ENCODE measurements at places on chromosomes 16 and 17. TPM values are rescaled to one million over a fixed set of nuclear protein-coding genes. Genes with fewer than 3 reads are reported as not detected.

The LPCAT2 gene
- total RNA-seq: 9.6 TPM

The GJD3 gene
- 1.3 TPM for total RNA-seq

The C17orf78 gene
- total RNA-seq: not detected

The RNF157 gene
- total RNA-seq: 18.5 TPM

The ZFHX3 gene
- 8.3 TPM for total RNA-seq

The CA5A gene
- not detected for total RNA-seq

The CDK5R1 gene
- total RNA-seq: 1.4 TPM

- peak; percentile 79 for DNase-seq
Measured at GRCh38 chr17:73343168-73343634, 31.4 kb upstream of the CDC42EP4 start.

DNA sequence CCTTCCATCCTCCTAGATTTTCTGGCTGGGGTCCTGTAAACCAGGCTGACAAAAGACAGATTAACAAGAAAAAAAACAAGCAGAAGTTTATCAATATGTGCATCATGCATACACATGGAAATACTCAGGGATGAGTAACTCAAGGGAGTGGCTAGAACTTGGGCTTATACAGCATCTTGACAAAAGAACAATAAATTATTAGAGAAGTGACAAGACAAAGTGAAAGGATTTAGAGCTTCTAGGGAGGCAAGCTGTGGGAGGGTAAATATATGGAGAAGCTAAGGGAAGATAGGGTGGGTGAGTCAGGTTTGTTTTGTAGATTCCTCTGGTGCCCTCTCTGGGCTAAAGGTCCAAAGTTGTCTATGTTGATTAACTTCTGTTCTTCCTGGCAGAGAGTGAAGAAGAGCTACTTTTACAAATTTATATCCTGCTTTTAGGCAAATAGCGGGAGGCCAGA, 48.0 kb upstream of the NDRG4 start:
- no peak for DNase-seq

DNA sequence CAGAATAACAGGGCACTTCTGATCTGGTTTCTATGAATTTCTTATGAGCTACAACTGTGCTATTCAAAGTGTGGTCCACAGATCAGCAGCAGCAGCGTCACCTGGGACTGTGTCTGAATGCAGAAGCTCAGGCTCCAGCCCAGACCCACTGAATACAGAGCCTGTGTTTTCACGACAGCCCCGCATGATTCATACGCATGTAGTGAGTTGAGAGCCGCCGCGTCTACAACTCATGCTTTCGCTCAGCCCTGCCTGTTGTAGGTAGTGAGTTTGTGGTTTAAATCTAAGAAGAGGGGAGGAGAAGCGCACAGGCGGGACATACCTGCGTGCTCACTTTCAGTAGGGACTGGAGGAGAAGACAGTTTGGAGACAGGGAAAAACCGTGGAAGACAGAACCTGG, 28.5 kb upstream of the ELAC2 start:
- no peak for DNase-seq

- DNase-seq: peak; percentile 41
Measured at GRCh38 chr17:30905742-30906100, 317 bp downstream of the TEFM start.

DNA sequence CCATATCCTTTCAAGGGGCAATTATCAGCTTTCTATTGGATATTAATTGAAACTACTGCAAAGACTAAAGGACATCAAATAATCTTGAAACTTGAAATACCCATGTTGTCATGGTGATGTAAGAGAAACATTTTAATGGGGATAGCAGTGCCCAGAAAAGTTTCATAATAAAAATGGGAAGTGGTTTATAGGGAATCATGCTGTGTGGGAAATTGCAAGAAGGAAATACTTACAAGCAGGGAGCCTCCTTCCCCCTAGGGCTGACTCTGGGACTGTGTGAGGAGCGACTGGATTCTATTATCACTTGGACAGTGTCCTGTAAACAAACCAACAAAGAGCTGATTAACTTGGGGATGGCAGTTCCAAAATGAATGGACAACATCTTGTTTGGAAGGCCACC, 1393.1 kb upstream of the GOT2 start:
- no peak for DNase-seq

- no peak for DNase-seq
Measured at GRCh38 chr16:51996516-51996915, 550.4 kb downstream of the TOX3 start.

GRCh38 chr16:30927789-30928378, 4.5 kb downstream of the FBXL19 start:
- peak; percentile 63 for DNase-seq

GRCh38 chr17:50459756-50460155, 8.9 kb downstream of the CHAD start:
- DNase-seq: no peak

DNA sequence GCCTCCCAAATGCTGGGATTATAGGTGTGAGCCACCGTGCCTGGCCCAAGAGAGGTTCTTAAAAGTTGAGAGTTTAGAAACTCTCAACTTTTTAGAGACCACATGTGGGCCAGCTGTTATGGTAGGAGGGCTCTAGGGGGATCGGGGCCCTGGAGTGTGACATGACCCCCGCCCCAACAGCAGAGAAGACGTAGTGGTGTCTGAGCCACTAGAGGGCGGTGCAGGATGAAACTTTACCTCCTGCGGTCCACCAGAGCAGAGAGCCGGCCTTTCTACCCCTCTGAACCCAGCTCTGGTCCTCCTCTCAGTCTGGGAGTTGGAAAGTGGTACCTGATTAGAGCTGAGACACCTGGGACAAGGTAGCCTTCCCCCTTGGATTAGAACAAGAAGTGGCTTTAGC, 7.4 kb downstream of the CDK5RAP3 start:
- DNase-seq: peak; percentile 50

- no peak for DNase-seq
Measured at GRCh38 chr17:32152130-32152529, 9.8 kb downstream of the RHOT1 start.

DNA sequence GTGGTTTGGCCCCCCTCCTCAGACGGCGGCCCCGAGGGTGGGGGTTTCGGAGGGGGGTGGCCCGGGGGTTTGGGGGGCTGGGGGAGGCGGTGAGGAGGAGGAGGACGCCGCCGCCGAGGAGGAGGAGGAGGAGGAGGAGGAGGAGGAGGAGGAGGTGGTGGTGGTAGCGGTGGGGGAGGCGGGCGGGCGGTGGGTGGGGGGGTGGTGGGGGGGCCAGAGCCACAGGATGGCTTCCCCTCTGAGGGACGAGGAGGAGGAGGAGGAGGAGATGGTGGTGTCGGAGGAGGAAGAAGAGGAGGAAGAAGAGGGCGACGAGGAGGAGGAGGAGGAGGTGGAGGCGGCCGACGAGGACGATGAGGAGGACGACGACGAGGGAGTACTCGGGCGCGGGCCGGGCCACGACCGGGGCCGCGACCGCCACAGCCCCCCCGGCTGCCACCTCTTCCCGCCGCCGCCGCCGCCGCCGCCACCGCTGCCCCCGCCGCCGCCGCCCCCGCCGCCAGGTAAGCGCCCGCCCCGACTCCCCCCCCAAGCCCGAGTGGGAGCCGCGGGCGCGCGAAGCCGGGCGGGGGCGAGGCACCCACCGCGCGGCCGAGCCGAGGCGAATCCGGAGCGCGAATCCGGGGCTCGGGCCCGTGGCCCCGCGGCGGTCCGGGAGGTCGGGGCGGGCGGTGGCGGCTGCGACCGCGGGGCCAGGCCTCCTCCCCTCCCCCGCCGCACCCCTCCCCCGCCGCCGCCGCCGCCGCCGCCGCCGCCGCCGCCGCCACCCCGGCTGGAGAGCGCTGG, 3.8 kb upstream of the CHD3 start:
- no peak for DNase-seq

DNA sequence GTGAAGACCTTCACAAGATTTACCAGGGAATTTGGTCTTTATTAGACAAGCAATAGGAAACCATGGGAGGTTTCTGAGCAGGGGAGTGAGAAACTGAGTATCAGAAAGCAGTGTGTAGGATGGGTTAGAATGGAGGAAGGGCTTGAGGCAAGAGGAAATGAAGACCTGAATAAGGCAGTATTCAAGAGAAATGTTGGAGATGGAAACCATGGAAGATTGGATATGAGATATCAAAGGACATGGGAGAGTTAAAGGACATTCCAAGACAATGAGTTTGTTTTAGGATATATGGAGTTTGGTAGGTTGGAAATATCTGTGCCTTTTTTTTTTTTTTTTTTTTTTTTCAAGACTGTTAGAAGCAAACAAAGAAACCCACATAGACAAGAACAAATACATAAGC, 21.3 kb upstream of the FAM20A start:
- no peak for DNase-seq

DNA sequence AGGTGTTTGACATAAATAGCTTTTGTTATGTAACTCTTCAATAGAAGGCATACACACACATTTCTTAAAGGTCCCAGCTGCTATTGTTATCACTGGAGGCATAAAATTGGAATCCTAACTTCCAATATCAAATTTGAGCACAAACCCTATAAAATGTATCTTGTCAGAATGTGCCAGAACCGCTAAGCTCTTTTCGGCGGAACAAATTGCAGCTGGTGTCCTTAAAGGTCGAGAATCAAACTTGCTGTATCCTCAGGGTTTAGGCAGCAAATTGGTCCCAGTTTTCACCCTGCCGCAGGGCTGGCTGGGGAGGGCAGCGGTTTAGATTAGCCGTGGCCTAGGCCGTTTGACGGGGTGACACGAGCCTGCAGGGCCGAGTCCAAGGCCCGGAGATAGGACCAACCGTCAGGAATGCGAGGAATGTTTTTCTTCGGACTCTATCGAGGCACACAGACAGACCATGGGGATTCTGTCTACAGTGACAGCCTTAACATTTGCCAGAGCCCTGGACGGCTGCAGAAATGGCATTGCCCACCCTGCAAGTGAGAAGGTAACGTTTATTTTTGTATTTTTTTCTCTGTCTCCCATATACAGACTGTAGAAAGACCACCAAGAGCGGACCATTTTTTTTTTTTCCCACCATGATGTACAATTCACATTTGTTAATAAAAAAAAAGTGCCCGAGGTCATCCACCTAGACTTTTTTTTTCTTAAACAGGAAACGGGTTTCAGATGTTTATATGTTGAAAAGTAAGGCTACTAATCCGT, 297.1 kb downstream of the IRF8 start:
- no peak for DNase-seq

DNA sequence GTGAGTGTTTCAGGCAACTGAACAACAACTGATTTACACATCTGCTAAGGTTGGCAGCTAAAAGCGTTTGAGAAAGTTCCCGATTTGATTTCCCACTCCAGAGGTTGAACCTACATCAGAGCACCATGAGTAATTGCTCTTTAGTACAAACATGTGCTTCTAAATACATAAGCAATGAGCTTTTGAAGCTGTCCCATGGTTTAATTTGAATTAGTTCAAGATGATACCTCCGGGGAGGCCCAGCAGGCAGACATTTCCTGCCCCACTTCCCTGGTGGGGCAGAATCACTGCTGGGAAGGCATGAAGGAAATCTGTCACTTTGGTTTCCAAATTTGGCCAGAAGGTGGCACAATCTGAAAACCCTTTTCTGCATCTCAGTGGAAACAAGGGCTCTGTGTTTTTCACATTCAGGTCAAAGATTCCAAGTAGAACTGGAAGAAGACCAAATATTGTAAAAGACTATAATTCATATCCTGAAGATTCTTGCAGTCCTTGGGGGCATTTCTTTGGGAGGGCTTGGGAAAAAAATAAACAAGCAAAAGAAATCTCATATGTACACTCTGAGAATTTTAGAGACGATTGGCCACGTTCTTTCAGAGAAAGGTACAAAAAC, 176.2 kb upstream of the FAM20A start:
- peak; percentile 58 for DNase-seq

- no peak for DNase-seq
Measured at GRCh38 chr16:47416869-47417268, 44.0 kb downstream of the ITFG1 start.

All from Right ventricle myocardium superior (tissue), 1 donor.